ENCODE measurements at places on chromosomes 6 and 20.

DNA sequence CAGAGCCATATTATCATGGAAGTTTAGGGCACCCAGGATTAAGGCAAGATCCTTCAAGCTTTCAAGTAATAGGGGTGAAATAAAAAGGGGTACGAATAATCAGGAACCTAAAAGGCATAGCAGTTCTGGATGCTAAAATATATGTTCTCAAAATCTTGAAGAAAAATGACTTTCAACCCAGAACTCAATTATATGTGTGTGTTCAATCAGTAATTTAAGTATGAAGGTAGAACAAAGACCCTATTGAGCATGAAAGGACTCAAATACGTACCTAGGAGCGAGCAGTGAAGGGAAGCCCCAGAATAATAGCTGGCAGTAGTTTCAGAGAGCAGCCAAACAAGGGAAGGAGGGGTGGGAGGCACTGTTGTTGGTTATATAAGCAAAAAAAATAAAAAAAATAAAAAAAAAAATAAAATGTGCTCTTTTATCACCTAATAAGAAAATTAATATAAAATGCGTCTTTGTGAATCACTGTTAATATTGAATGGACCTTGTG lies 45.4 kb downstream of the MYO6 start:
- DNase-seq = no peak

- DNase-seq = no peak
Observed at GRCh38 chr6:123430970-123431369, 205.8 kb downstream of the TRDN start.

GRCh38 chr6:6622501-6622900 lies 34.0 kb downstream of the LY86 start:
- no peak for DNase-seq

- no peak for DNase-seq
Observed at GRCh38 chr6:82397962-82398692, 34.5 kb downstream of the TPBG start.

GRCh38 chr6:91678679-91679446 lies 1092.0 kb upstream of the MAP3K7 start:
- DNase-seq = no peak

GRCh38 chr20:4813863-4814695 lies 92.4 kb downstream of the PRND start:
- DNase-seq = no peak
